HT1080 (cell line): ENCODE measurements at places on chromosomes 7 and 10.
A peak's percentile ranks its signal among the peaks of the same experiment; 100 is the strongest.

DNA sequence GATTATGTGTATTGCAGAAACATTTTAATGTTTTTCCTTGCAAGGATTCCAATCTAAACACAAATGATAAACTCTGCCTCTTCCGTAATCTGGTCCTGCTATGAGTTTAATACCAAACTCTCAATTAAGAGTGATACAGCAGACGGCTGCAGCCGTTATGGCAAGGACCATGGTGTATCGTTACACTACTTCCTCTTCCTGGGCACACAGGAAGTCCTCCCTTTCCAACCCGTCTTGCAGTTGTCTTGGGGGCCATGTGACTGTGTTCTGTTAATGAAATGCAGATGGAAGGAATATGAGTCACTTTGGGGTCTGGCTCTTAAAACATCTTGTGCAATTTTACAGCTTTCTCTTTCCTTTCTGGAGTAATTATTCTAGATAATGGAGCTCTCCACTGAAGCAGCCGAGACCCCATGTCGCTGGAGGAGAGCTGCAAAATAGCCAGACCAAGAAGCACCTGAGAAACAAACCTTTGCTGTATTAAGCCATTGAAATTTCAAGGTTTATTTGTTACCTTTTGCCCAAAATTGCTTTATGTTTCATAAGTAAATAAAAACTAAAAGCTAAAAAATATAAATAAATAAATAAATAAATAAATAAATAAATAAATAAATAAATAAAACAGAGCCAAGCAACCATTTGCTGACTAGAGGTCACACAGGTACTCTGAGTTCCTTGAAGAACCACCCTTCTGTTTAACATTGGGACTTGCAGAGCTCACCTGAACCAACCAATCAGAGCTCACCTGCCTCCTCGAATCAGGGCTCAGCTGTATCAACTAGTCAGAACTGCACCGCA, 74.7 kb downstream of the FRMPD2 start:
- peak; percentile 69 for DNase-seq

DNA sequence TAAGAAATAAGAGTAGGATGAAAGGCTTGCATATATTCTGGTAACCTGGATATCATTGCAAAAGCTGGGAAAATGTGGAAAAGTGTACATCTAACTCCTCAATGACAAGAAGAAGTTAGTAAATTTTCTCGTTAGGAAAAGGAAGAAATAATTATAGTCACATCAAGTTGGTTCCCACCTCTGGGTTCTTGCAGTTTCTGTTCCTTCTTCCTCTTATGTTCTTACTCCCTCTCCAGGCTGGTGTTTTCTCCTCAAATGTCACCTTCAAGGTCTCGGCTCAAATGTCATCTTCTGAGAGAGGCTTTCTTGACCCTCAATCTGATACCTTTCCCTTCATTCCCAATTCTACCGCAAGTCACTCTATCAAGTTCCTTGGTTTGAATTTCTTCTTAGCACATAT, 64.4 kb downstream of the ENTPD1 start:
- no peak for DNase-seq

GRCh38 chr7:114931656-114932011, 9.7 kb downstream of the MDFIC start:
- DNase-seq: no peak

GRCh38 chr7:139575338-139575680, 51.8 kb downstream of the CLEC2L start:
- no peak for DNase-seq

DNA sequence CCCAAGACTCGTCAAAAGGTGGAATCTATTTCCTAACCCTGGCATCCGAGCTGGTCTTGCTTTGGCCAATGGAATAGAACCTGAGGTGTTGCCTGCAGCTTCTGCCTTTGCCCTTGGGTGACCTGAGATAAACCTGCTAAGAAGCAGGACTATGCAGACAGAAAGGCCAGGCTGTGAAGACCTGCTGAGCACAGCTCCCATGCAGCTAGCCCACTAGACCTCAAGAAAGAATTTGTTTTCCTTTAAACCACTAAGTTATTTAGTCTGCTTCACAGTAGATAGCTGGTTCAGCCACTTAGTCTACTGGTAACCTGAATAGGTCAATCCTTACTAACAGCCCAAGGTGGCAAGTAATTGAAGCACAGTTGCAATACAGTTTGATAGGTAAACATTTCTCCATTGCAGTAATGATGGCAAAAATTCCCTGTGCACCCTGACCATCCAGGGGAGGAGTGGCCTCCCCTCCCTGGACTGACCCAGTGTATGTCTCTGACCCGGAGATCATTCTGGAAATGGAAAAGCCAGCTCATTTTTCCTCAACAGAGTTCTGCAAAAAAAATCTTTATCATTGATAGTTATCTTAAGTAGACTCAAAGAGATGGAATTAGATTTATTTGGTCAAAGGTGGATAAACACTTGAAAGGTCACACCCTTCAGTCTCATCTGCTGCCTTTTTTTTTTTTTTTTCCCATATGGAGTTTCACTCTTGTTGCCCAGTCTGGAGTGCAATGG, 20.0 kb downstream of the TNS3 start:
- DNase-seq: no peak

DNA sequence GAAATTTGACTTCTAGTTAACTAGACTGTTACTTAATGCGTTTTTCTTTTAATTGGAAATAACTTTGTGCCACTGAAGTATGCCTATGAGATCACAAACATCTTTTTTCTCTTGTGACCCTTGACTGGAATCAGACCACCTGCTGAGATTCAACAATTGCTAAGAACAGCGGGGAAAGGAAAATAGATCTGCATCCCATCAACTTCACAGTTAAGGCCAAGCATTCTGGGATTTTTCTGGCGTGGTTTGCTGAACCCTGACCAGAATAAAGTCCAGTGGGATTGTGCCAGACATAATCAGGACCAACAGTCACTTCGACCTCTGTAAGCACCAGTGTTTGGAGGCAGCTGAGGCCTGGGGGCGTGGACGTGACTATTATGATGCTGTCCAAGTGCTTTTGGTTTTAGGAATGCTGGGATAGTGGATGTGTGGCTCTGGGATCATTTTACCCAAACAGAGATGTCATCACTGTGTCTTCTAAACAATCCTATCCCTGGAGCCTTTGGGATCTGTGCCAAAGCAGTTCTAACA, 373.3 kb upstream of the PRKCQ start:
- DNase-seq: no peak

DNA sequence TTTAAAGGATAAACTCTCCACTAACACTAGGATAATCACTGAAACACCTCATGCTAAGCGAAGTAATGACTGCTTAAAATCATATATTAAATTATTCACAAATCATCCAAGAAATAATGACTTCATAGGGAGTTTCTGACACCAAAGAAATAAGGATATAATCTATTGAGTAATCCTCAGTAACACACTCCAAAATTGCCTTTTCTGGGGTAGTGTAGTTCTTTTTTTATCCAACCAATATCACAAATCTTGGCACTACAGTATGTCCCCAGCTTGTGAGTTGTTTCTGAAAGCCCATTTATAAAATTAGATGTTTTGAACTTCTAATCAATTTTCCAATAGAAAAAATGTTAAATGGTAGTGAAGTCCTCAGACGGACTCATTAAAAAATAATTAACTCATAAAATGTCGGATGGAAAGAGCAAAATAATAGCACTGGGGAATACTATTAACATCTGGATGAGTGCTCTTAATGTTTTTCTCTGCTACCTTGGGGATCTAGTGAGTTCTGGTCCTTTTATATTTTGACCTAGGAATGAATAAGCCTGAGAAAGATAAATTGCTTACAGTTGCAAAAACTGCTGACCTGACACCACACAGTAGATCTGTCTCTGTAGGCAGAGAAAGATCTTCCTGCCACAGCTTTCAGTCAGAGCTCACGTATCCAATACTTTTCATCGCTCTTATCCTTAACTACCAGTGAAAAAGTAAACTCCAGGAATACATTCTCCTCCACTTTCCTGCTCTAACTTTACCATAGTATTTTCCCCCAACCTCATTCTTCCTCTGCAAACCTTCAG, 618.5 kb upstream of the ANKRD30A start:
- DNase-seq: no peak

DNA sequence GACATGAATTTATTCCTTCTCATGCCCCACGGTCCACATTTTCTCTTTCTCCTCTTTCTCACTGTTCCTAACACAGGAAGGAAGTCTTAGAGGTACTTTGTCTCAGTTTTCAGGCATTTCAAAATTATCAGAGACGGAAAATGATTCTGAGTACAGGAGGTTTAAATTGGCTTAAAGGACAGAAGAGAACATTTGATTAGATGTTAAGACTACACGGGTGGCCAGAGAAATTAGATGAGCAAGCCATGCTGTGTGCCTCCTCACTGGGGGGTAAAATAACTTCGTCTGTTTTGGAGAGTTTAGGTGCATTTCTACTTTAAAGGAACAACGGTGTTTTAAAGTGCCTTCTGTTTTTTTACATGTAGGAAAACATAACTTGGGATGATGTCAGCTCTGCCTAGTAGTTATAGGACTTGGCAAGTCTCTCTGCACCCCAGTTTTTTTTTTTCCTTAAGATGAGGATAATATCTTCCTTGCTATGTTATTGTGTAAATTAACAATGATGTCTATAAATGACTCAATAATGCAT, 66.9 kb downstream of the MCMBP start:
- DNase-seq: no peak

DNA sequence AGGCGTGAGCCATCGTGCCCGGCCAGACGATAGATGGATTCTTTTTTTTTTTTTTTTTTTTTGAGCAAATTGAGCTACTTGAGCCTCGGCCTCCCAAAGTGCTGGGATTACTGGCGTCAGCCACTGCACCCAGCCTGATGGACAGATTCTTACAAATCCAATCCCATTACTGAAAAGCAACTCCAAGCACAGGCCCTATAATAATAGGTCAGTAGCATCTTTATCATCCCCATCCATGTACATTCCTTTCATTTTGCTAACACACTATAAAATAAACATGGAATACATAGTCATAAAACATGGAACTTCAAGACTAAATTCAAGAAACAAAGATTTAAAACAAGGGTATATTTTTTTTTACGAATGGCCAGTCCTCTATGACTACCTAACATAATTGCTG, 16.0 kb upstream of the RSBN1L start:
- DNase-seq: no peak

- no peak for DNase-seq
Measured at GRCh38 chr10:89548673-89549072, 13.3 kb upstream of the SLC16A12 start.

GRCh38 chr7:69843653-69844052, 245.4 kb downstream of the AUTS2 start:
- no peak for DNase-seq

DNA sequence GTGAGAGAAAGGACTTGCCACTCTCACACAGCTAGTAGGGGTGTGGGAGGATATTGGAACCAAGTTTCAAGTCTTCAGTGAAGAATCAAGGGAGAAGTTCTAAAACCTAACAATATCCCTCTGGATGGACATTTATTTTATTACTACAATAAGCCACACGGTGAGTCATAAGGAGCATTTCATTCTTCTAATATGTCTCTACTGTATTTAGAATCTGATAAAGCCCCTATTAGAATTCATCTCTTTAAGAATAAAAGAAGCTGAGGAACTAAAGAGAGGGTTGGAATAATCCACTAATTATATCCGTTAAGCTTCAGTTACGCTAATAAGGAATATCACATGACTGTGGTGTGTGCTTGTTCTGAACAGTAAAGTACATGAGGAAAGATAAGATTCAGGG, 40.9 kb upstream of the ATRNL1 start:
- DNase-seq: no peak

DNA sequence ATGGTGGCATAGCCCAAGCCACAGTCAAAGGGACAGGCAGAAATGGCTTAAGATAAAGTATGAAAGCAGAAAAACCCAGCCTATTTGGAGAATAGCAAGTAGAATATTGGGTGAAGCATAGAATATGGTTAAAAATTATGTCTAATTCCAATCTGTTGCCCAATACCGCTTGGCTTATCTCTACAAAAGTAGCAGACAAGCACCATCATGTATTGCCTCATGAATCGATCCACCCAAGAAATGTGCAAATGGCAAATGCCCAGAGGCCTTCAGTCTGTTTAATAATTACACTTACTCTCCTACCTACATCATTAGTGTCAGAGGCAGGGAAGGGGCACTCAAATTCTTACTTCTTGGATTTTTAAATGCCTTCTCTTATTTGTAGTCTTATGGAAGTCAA, 130.9 kb upstream of the ADAM12 start:
- no peak for DNase-seq

- no peak for DNase-seq
Measured at GRCh38 chr7:142855756-142856564, 1.1 kb downstream of the EPHB6 start.

DNA sequence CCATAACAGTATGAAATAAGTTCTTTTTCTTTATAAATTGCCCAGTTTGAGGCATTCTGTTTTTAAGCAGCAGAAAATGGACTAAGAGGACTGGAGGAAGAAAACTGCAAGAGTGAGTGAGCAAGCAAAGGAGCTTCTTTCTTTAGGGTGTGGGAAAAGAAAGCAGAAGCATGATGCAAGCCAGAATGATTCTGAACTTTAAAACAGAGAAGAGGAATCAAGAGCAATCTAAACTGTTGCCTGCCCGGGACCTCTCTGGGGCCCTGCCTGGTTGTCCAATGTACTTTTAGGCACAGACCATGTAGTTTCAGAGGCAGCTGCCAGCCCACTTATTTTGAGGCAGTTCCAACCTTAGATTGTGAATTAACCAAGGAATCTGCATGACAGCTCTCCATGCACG, 186.3 kb downstream of the PLPP4 start:
- no peak for DNase-seq

- DNase-seq: no peak
Measured at GRCh38 chr7:125568799-125569198, 639.2 kb upstream of the POT1 start.

GRCh38 chr7:29040579-29040925, 82.4 kb upstream of the TRIL start:
- no peak for DNase-seq

GRCh38 chr10:22659866-22660265, 54.5 kb downstream of the PIP4K2A start:
- DNase-seq: no peak

DNA sequence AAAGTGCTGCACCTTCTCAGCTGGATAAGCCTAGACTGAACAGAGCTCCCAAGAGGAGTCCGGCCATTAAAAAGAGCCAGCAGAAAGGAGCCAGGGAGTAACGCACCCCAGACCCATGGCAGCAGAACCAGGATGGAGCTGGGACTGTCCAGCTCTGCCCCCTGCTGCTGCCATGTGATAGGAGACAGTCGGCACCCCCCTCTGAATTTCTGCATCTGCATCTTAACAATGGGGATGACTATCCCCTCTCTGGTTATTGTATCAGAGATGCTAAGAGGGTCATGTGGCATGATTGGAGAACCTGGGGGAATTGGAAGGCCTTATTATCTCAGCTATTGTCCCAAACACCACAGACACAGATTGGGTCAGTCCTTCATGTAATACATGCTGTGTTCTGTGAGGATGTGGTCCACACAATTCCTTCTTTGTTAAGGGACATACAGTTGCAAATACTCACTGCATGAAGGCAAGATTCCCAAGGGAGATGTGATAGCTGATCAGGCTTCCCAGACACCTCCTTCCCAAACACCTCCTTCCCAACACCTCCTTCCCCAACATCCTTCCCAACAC, 29.3 kb downstream of the PLEKHS1 start:
- DNase-seq: no peak

- DNase-seq: peak; percentile 72
Measured at GRCh38 chr7:156034397-156034796, 222.1 kb upstream of the SHH start.

GRCh38 chr10:97134110-97134509, 51.6 kb downstream of the SLIT1 start:
- no peak for DNase-seq

- no peak for DNase-seq
Measured at GRCh38 chr7:70372768-70373515, 759.0 kb upstream of the GALNT17 start.
